ENCODE measurements at places on chromosomes 2 and 18. TPM values are rescaled to one million over a fixed set of nuclear protein-coding genes. Genes with fewer than 3 reads are reported as not detected.

DNA sequence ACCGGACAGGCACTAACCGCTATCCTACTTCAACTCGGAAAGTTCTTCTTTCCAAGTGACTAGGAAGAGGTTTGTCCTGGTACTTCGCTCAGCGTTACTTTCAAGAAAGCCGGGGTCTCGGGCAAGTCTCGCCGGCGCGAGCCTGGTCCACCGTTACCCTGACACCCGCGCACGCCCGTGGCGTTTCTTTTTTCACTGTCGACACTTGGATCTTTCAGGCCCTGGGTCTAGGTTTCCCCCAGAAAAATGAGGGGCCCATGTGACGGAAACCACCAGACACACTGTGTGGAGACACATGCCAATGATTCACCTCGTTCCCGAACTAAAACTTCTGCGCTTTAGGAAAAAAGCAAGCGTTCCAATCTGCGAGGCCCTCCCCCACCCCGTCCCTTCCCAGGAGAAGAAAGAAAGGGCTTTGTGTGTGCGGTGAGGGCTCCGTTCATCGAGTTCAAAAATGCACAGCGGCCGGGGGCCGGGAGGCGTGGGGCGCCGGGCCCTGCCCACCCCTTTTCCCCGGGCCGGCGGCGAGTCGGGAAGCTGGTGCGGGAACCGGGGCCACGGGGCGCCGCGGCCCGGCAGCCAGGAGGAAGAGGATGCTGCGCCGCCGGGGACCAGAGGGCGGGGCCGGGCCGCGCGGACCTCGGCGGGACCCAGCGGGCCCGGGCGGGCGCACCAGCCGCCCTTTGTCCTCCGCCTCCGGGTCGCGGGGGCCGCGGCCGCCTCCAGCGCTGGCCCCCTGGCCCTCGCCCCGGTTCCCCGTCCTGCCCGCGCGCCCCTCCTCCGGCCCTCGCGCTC lies 2.6 kb downstream of the ZNF521 start:
- peaks cover 8% of the 10 kb centered on the region for H3K4me1 ChIP-seq
- no peaks in the 10 kb centered on the region for H3K27me3 ChIP-seq
- H3K36me3 ChIP-seq: no peaks in the 10 kb centered on the region
- peak; percentile 33 for DNase-seq
- peak overlapping the region; percentile 93 for H3K27ac ChIP-seq
- H3K4me3 ChIP-seq: peak overlapping the region; percentile 4

DNA sequence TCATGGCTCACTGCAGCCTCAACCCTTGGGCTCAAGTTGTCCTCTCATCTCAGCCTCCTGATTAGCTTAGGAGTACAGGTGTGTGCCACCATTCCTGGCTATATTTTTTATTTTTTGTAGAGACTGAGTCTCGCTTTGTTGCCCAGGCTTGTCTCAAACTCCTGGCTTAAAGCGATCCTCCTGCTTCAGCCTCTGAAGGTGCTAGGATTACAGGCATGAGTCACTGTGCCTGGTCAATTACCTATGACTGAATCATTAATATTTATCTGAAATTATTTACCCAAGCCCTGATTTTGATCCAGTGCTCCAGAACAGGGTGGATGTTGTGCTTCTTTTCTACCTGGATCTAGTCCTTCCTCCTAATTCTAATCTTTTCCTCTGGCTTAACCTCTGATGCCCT lies 87.8 kb downstream of the MAP2 start:
- no peaks in the 10 kb centered on the region for H3K4me1 ChIP-seq
- no peak for DNase-seq
- H3K36me3 ChIP-seq: no peaks in the 10 kb centered on the region
- H3K27me3 ChIP-seq: no peaks in the 10 kb centered on the region
- no peak overlapping the region for H3K27ac ChIP-seq

Gene AKAIN1
- total RNA-seq: 0.28 TPM

Gene MYCN
- total RNA-seq: 2.2 TPM

GRCh38 chr2:73142937-73143336 lies 30.2 kb upstream of the RAB11FIP5 start:
- no peaks in the 10 kb centered on the region for H3K4me1 ChIP-seq
- no peak overlapping the region for H3K4me3 ChIP-seq
- H3K36me3 ChIP-seq: no peaks in the 10 kb centered on the region
- H3K27me3 ChIP-seq: no peaks in the 10 kb centered on the region

- no peak for DNase-seq
- H3K4me1 ChIP-seq: peaks cover 7% of the 10 kb centered on the region
- no peak overlapping the region for H3K27ac ChIP-seq
Measured at GRCh38 chr18:55433648-55434047, 154.3 kb downstream of the TCF4 start.

Gene MDH1B
- total RNA-seq: 1.2 TPM

DNA sequence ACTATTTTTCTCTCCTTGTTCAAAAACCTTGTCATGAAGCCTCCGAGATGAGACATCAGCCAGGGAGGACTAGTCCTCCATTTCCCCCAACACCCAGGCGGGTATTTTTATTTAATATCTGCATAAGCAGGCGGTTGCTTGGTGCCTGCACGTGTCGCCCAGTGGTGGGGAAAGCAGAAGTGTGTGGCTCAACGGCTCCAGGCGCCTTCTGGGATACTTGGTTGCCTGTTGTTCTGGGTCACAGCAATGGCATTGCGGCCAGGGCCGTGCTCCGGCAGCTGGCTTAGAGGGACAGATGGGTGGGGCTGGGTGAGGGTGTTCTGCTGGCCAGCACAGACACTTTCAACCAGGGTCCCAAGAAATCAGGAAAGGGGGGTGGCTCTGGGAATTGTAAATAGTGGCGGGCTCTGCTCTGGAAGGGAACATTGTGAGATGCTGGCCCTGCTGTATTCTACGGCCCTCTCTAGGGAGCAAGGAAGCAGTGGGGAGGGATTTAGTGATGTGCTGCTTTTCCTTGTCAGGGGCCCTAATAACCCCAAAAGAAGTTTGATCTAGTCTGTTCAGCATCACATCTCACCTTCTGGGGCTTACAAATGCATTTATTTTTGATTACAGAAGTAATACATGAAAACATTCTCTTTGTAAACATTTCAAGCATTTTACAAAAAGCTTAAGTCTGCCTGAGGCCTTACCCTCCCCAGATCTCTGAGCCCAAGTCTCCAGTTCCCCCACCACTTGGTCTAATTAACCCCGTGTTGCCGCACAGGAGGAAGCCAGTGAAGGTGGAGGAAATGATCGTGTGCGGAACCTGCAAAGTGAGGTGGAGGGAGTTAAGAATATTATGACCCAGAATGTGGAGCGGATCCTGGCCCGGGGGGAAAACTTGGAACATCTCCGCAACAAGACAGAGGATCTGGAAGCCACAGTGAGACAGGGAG lies 1.1 kb downstream of the VAMP8 start:
- H3K4me1 ChIP-seq: peaks cover 9% of the 10 kb centered on the region
- peak overlapping the region; percentile 26 for H3K27ac ChIP-seq
- H3K4me3 ChIP-seq: no peak overlapping the region
- peak; percentile 61 for DNase-seq
- no peaks in the 10 kb centered on the region for H3K27me3 ChIP-seq

DNA sequence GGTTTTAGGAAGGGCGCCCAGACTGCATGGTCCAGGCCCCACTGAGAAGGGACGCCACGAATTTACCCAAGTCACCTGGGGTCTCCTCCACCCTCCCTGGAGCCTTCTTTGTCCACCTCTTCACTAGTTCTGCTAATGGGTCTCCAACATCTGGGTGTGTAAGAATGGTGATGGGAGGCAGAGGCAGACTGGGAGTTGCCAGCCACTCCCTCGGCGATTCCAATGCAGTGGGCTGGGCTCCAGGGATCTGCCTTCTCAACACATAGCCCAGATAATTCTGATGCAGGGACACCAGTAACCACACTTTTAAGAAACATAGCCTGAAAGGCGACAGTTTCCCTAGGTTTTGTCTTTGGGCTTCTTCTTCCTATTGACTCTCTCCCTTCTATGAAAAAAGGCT lies 39.1 kb downstream of the MRPL44 start:
- H3K27me3 ChIP-seq: no peaks in the 10 kb centered on the region
- H3K27ac ChIP-seq: no peak overlapping the region
- no peaks in the 10 kb centered on the region for H3K36me3 ChIP-seq
- DNase-seq: no peak
- H3K4me1 ChIP-seq: no peaks in the 10 kb centered on the region

Gene SPDYA
- total RNA-seq: 0.76 TPM

Gene FAHD2B
- total RNA-seq: 4.0 TPM

Gene LIMS3
- 3.7 TPM for total RNA-seq

- H3K27ac ChIP-seq: no peak overlapping the region
- no peaks in the 10 kb centered on the region for H3K36me3 ChIP-seq
- no peaks in the 10 kb centered on the region for H3K27me3 ChIP-seq
- no peaks in the 10 kb centered on the region for H3K4me1 ChIP-seq
- DNase-seq: no peak
Measured at GRCh38 chr2:150403457-150403856, 84.0 kb downstream of the RND3 start.

GRCh38 chr18:69267895-69268294 lies 132.8 kb upstream of the DOK6 start:
- H3K27ac ChIP-seq: no peak overlapping the region
- H3K36me3 ChIP-seq: no peaks in the 10 kb centered on the region
- no peaks in the 10 kb centered on the region for H3K4me1 ChIP-seq

- H3K27me3 ChIP-seq: no peaks in the 10 kb centered on the region
- no peaks in the 10 kb centered on the region for H3K4me1 ChIP-seq
- H3K4me3 ChIP-seq: no peak overlapping the region
- H3K27ac ChIP-seq: no peak overlapping the region
- no peaks in the 10 kb centered on the region for H3K36me3 ChIP-seq
Measured at GRCh38 chr2:116952254-116952653, 862.2 kb upstream of the DDX18 start.

DNA sequence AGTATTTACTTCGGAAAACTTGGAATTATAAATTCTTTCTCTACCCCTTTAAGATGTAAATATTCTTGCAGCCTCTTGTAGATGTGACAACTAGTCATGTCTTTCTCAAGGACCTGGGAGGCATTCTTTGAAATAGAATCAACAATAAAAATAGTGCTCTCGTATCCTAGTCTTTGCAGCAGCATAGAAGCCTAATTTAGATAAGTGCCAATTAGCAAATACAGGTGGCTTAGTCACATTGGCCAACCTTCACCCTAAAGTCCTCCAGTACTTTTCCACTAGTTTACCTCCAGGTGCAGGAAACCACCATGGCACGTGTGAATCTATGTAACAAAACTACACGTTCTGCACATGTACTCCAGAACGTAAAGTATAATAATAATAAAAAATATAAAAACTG lies 3.5 kb upstream of the ZSWIM2 start:
- DNase-seq: no peak
- H3K27ac ChIP-seq: no peak overlapping the region
- no peaks in the 10 kb centered on the region for H3K36me3 ChIP-seq
- peaks cover 6% of the 10 kb centered on the region for H3K4me1 ChIP-seq

DNA sequence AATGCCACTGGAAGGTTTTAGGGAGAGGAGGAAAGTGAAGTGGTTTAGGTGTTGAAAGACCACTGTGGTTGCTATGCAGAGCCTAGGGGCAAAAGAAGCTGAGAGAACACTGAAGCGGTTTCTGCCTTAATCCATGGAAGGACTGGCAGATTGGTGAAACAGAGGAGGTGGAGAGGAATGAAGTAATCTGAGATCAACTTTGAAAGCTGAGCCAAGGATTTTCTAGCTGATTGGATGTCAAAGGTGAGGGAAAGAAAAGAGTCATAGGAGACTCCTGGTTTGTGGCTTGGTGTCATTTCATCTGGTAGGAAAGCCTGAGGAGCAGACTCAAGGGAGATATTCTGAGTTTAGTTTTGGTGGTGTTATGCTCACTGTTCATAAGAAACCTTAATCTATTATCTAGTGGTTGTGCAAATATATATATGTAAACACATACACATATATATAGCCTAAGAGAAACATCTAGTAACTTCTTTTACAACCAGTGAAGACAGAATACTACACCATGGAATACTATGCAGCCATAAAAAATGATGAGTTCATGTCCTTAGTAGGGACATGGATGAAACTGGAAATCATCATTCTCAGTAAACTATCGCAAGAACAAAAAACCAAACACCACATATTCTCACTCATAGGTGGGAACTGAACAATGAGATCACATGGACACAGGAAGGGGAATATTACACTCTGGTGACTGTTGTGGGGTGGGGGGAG lies 134.1 kb upstream of the CREB1 start:
- H3K27ac ChIP-seq: no peak overlapping the region
- no peak overlapping the region for H3K4me3 ChIP-seq
- no peak for DNase-seq
- H3K36me3 ChIP-seq: no peaks in the 10 kb centered on the region

DNA sequence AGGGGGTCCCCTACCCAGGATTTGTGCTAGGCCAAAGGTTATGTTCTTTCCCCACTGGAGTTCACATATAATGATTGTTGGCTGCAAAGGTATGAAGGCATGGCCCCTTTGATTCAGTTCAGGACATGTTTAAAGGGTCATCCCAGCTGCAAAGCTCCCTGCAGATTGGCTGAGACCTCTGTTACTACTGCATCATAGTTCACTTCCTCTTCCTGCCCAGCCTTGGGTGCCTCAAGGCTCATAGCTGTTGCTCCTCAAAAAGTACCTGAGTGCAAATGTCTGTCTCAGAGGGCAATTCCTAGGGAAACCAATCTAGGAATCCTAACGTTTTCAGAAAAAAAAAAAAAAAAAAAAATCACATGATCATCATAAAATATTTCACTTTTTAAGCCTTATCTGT lies 125.1 kb downstream of the ATL2 start:
- H3K4me1 ChIP-seq: no peaks in the 10 kb centered on the region
- DNase-seq: no peak
- no peaks in the 10 kb centered on the region for H3K27me3 ChIP-seq
- H3K27ac ChIP-seq: no peak overlapping the region
- H3K36me3 ChIP-seq: no peaks in the 10 kb centered on the region

- H3K27ac ChIP-seq: no peak overlapping the region
- H3K27me3 ChIP-seq: no peaks in the 10 kb centered on the region
- no peaks in the 10 kb centered on the region for H3K4me1 ChIP-seq
Measured at GRCh38 chr2:219706823-219707281, 79.4 kb downstream of the SLC4A3 start.

GRCh38 chr2:145304501-145304900 lies 784.6 kb upstream of the ZEB2 start:
- no peak for DNase-seq
- H3K4me1 ChIP-seq: no peaks in the 10 kb centered on the region
- no peak overlapping the region for H3K27ac ChIP-seq
- H3K27me3 ChIP-seq: no peaks in the 10 kb centered on the region

Gene PROM2
- 0.72 TPM for total RNA-seq

DNA sequence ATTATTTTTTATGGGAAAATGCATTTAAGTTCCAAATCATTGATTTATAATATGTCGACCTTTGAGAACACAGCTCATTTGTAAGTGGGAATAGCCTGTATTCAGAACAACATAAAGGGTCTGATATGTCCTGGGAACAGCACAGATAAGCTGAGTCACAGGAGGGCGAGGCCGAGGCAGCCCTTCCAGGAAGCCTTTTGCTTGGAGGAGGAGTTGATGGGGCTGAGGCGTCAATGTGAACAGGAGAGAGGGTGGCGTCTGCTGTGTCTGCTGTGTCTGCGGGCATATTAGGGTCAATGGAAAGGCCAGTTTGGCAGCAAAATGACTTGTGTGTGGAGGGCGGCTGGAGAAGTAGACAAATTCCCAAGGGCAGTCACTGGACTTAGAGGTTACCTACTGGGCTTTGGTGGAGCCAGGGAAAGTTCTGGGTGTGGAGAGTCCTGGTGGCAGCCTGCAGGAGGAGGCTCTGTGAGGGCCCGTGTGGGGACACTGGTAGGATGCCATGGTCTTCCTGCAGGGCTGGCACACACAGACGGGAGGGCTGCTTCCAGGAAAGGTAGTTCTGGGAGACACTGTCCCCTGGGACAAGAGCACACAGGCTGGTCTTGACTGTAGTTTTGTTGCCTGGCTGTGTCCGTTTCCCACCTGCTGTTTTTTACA lies 128.1 kb downstream of the GLI2 start:
- peaks cover 5% of the 10 kb centered on the region for H3K4me1 ChIP-seq
- H3K27ac ChIP-seq: peak overlapping the region; percentile 14
- no peaks in the 10 kb centered on the region for H3K27me3 ChIP-seq
- DNase-seq: peak; percentile 71

Measured in adrenal gland (tissue), 19 donors.